ENCODE measurements at places on chromosomes 1 and 21. TPM values are rescaled to one million over a fixed set of nuclear protein-coding genes. Genes with fewer than 3 reads are reported as not detected.

Gene SLC35F3
- 0.34 TPM for total RNA-seq

Gene AMIGO1
- total RNA-seq, result 10.0 TPM

Gene KRTAP12-1
- total RNA-seq, result not detected

Gene ETNK2
- 6.2 TPM for total RNA-seq

Gene TEDDM1
- not detected for total RNA-seq

Gene EDN2
- total RNA-seq, result not detected

Gene SRM
- total RNA-seq, result 46.5 TPM

Gene S100A8
- 13.2 TPM for total RNA-seq

Gene GNG4
- 0.71 TPM for total RNA-seq

GRCh38 chr1:232890340-232890943, 60.0 kb upstream of the NTPCR start:
- H3K27ac ChIP-seq, result no peak overlapping the region
- no peaks in the 10 kb centered on the region for H3K4me1 ChIP-seq
- H3K27me3 ChIP-seq, result no peaks in the 10 kb centered on the region
- DNase-seq, result no peak
- H3K4me3 ChIP-seq, result no peak overlapping the region

GRCh38 chr1:52636721-52637695, 4.0 kb downstream of the SHISAL2A start:
- H3K36me3 ChIP-seq, result no peaks in the 10 kb centered on the region
- peaks cover 6% of the 10 kb centered on the region for H3K4me1 ChIP-seq
- H3K27ac ChIP-seq, result no peak overlapping the region
- DNase-seq, result no peak
- H3K27me3 ChIP-seq, result peaks cover 18% of the 10 kb centered on the region

DNA sequence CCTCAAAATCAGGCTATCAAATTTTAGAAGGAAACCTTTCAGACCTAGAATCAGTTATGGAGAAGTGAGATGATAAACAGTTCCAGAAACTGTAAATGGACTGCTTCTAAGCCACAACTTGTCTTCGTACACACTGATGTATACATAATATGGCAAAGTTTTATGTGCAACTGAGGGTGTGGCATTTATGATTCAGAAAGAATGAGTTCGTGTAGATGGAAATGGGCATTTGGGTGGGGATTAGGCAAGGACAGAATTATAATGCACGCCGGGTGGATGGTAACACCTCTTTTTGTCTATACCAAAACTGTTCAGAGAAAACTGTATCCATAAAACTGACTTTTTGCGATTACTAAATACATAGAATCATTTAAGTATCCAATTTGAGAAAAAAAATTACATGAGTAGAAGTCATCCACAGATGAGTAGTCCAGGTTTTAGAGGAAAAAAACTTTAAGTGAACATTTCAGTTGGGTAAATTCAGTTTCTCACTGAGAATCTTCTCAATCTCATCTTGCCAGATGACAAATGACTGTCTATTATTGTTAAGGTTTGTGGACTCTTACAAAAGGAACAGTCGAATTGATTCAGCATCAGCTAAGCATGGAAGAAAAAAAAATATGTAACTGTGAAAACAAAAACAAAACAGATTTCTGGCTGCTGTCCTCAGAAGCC, 22.5 kb downstream of the ERRFI1 start:
- H3K27me3 ChIP-seq, result no peaks in the 10 kb centered on the region
- peak overlapping the region; percentile 81 for H3K27ac ChIP-seq
- DNase-seq, result no peak
- H3K4me3 ChIP-seq, result no peak overlapping the region
- peaks cover 4% of the 10 kb centered on the region for H3K36me3 ChIP-seq
- peaks cover 52% of the 10 kb centered on the region for H3K4me1 ChIP-seq

- H3K27ac ChIP-seq, result no peak overlapping the region
- H3K4me3 ChIP-seq, result no peak overlapping the region
- H3K36me3 ChIP-seq, result no peaks in the 10 kb centered on the region
- no peak for DNase-seq
These were observed 61.6 kb upstream of the IPO9 start for GRCh38 chr1:201767339-201767738.

- H3K27ac ChIP-seq, result peak overlapping the region; percentile 77
- no peaks in the 10 kb centered on the region for H3K36me3 ChIP-seq
- peaks cover 26% of the 10 kb centered on the region for H3K4me1 ChIP-seq
These were observed 61.5 kb upstream of the WLS start for GRCh38 chr1:68293609-68294366.

- peak overlapping the region; percentile 97 for H3K27ac ChIP-seq
- no peaks in the 10 kb centered on the region for H3K27me3 ChIP-seq
- H3K4me1 ChIP-seq, result peaks cover 92% of the 10 kb centered on the region
- no peak for DNase-seq
These were observed 7.6 kb upstream of the ARHGEF10L start for GRCh38 chr1:17531682-17532487.

- no peak for DNase-seq
- peaks cover 59% of the 10 kb centered on the region for H3K36me3 ChIP-seq
- no peak overlapping the region for H3K4me3 ChIP-seq
- no peak overlapping the region for H3K27ac ChIP-seq
These were observed 128.0 kb downstream of the NPHP4 start for GRCh38 chr1:5864256-5864655.

GRCh38 chr1:193747579-193747978, 561.2 kb upstream of the B3GALT2 start:
- H3K27me3 ChIP-seq, result no peaks in the 10 kb centered on the region
- no peaks in the 10 kb centered on the region for H3K4me1 ChIP-seq
- DNase-seq, result no peak
- no peaks in the 10 kb centered on the region for H3K36me3 ChIP-seq
- no peak overlapping the region for H3K4me3 ChIP-seq
- H3K27ac ChIP-seq, result no peak overlapping the region

- DNase-seq, result no peak
- H3K4me3 ChIP-seq, result no peak overlapping the region
- no peaks in the 10 kb centered on the region for H3K27me3 ChIP-seq
- H3K27ac ChIP-seq, result no peak overlapping the region
- no peaks in the 10 kb centered on the region for H3K36me3 ChIP-seq
These were observed 90.4 kb downstream of the KIF26B start for GRCh38 chr1:245245021-245245667.

GRCh38 chr1:225467193-225468020, 39.6 kb upstream of the LBR start:
- peak overlapping the region; percentile 39 for H3K4me3 ChIP-seq
- DNase-seq, result no peak
- peak overlapping the region; percentile 73 for H3K27ac ChIP-seq
- no peaks in the 10 kb centered on the region for H3K36me3 ChIP-seq

GRCh38 chr1:185853739-185854138, 119.5 kb downstream of the HMCN1 start:
- H3K27me3 ChIP-seq, result no peaks in the 10 kb centered on the region
- no peak overlapping the region for H3K4me3 ChIP-seq
- DNase-seq, result no peak
- H3K36me3 ChIP-seq, result no peaks in the 10 kb centered on the region

- no peaks in the 10 kb centered on the region for H3K27me3 ChIP-seq
- no peaks in the 10 kb centered on the region for H3K4me1 ChIP-seq
- no peak for DNase-seq
- H3K4me3 ChIP-seq, result no peak overlapping the region
- H3K36me3 ChIP-seq, result no peaks in the 10 kb centered on the region
These were observed 4.5 kb downstream of the CNKSR1 start for GRCh38 chr1:26181586-26182382.

DNA sequence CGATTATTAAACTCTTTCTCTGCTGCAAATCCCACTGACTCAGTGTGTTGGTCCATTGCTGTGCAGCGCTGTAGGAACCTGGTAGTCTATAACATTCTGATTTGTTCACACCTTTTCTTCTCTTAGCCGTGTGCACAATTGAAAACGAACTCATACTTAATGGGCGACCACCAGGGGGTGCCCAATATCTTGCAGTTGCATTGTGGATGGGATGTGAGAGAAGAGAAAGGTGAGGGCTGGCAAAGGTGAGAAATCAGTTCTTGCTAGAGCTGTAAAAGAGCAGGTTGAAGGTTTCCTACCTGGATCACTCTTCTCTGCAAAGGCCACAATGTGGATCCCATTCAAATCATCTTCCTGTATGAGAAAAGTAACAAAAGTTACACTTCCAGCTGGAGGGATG, 51.0 kb downstream of the CASQ2 start:
- DNase-seq, result no peak
- no peak overlapping the region for H3K27ac ChIP-seq
- no peaks in the 10 kb centered on the region for H3K27me3 ChIP-seq
- peaks cover 7% of the 10 kb centered on the region for H3K4me1 ChIP-seq
- H3K4me3 ChIP-seq, result no peak overlapping the region

DNA sequence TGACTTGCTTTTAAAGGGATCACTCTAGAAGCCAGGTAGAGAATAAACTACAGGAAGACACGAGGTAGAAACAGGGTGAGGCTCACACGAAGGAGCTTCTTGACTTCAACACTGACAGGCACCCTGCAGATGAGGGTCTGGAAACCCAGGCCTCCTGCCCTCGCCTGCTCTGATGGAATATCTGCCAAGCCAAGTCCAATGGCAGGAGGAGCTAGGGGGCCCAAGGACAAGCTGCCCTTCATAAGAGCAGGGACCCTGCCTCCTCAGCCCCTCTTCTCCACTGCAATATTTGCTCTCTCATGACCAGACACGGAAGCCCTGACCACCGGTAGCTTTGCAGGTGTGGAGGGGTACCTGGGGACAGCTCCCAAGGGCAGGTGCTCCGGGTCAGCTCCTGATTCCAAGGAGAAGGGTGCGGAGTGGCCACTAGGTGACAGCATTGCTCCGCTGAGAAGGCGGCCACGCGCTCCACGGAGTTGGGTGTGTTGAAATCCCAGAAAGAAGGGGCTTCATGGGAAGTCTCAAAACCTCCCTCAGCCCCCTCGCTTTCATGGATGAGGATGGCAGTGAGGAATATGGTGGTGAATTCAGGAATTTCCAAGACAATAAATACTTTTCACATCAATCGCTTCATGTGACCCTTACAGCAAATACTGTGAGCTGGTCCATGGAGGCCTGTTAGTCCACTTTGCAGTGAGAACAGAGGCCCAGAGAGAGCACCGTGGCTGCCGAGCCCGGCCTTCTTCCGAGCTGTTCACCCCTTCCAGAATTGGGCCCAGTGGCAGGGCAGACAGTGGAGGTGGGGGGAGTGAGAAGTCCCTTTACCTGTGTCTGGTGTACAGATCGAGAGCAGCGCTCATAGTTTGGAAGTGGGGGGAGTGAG, 33.2 kb upstream of the PAX7 start:
- DNase-seq, result no peak
- H3K27ac ChIP-seq, result no peak overlapping the region
- no peaks in the 10 kb centered on the region for H3K36me3 ChIP-seq
- no peak overlapping the region for H3K4me3 ChIP-seq
- H3K27me3 ChIP-seq, result peaks cover 5% of the 10 kb centered on the region
- no peaks in the 10 kb centered on the region for H3K4me1 ChIP-seq

- peak; percentile 90 for DNase-seq
- no peak overlapping the region for H3K27ac ChIP-seq
- no peak overlapping the region for H3K4me3 ChIP-seq
- H3K27me3 ChIP-seq, result no peaks in the 10 kb centered on the region
These were observed 143.5 kb downstream of the GRIK3 start for GRCh38 chr1:36890776-36891175.

GRCh38 chr21:33202464-33203363, 27.0 kb upstream of the IFNAR2 start:
- H3K27ac ChIP-seq, result peak overlapping the region; percentile 68
- peak; percentile 39 for DNase-seq
- no peaks in the 10 kb centered on the region for H3K27me3 ChIP-seq
- H3K4me1 ChIP-seq, result peaks cover 29% of the 10 kb centered on the region

DNA sequence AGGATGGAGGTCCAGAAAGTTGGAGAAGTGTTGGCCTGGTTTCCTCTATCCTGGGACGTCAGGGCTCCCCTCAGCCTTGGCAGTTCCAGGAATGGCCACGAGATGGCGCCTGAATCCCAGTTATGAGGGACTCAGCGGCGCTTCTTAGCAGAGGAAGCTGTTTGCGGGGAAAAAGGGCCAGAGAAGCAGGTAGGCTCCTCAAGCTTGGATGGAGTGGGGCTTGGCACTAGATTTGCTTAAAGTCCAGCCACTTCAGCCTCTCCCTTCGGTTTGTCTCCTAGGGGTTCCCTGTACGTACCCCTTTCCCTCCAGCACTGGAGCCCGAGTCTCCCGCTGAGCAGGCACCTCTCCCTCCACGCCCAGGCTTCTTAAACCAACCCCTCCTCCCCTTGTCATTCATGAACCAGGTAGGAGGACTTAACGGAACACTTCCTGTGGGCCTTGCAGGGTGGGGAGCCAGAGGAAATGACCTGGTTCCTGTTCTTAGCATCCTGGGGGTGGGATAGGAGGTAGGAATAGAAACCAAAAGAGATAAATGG, 32.0 kb upstream of the TENT5B start:
- no peaks in the 10 kb centered on the region for H3K36me3 ChIP-seq
- DNase-seq, result peak; percentile 96
- H3K27ac ChIP-seq, result no peak overlapping the region
- H3K4me3 ChIP-seq, result peak overlapping the region; percentile 30
- H3K4me1 ChIP-seq, result peaks cover 17% of the 10 kb centered on the region

GRCh38 chr1:176609556-176610408, 146.8 kb downstream of the PAPPA2 start:
- no peak overlapping the region for H3K27ac ChIP-seq
- H3K4me3 ChIP-seq, result no peak overlapping the region
- H3K36me3 ChIP-seq, result no peaks in the 10 kb centered on the region
- no peak for DNase-seq

DNA sequence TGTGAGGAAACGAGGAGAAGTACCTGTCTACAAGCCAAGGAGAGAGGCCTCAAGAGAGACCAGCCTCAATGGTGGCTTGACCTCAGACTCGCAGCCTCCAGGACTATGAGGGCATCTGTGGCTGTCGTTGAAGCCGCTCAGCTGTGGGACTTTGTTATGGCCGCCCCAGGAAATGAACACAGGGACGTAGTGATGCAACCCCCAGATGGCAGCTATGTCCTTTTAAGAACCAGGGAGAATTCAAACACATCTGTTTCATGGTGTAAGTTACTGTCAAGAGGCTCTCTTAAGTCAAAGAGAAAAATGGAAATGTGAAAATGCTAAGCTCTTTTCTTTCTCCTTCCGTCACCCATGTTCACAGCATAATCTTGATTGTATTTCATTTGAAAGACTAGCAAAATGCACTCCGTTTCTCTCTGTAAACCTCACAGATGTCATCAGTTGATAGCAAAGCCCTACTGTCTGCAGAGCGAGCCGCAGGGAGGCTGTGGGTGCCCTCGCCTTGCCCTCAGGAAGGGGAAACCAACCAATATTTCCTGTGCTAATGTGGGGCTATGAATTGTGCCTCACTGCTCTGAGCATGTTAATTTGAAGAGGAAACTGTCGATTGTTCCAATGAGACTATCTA, 21.3 kb downstream of the UBASH3A start:
- H3K36me3 ChIP-seq, result no peaks in the 10 kb centered on the region
- no peak for DNase-seq
- H3K4me1 ChIP-seq, result no peaks in the 10 kb centered on the region
- H3K27ac ChIP-seq, result no peak overlapping the region
